ENCODE measurements at places on chromosomes 6 and 20.

GRCh38 chr6:12882761-12883290 is 166.3 kb downstream of the PHACTR1 start:
- DNase-seq, result no peak

DNA sequence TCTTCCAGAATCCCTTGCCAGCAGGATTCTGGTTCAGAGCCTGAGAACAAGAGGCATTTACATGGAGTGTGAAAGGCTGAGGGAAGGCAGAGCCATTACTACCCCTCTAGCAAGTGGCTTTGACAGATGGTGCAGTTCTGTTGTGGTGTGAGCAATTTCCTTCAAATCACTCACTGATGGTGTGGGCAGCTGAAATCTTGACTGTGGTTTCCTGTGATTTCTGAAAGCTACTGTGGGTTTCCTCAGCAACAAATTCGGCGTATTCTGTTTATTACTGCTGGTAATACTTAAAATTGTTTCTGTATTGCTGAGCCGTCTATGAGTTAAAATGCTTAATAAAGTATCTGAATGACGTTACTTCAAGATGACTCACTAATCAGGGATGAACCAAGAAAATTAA is 181.5 kb upstream of the TCF21 start:
- DNase-seq, result no peak

GRCh38 chr6:2426561-2427340 is 181.3 kb upstream of the GMDS start:
- no peak for DNase-seq

DNA sequence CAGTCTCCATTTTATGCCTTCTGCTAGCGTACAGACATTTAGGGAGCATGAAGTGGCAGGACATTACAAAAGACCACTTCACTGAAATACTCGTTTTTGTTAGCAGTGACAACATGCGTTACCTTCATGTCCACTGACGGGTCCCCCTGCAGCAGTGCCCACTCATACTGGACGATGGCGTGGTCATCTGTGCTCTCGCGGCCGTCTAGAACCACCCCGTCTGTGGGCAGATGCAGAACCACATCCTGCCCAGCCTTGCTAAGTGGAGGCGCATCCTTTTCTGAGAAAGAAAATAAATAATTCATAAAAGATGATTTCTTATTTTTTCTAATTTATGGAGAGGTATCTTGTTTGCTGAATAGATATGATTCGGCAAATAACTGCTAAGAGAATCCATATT is 11.3 kb downstream of the LRP11 start:
- DNase-seq, result no peak

DNA sequence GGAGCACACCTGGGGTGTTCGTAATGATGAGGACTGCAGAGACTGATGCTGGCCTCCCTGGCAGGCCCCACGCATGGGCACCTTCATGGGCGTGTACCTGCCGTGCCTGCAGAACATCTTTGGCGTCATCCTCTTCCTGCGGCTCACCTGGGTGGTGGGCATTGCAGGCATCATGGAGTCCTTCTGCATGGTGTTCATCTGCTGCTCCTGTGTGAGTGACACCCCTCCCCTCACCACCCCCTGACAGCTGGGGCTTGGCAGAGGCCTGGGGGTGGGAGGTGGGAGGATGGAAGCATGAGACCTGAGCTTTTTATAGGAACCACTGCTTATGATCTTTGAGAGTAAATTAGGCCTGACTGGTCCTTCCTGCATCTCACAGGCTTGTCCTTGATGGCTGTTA is 6.7 kb downstream of the SLC12A5 start:
- no peak for DNase-seq

DNA sequence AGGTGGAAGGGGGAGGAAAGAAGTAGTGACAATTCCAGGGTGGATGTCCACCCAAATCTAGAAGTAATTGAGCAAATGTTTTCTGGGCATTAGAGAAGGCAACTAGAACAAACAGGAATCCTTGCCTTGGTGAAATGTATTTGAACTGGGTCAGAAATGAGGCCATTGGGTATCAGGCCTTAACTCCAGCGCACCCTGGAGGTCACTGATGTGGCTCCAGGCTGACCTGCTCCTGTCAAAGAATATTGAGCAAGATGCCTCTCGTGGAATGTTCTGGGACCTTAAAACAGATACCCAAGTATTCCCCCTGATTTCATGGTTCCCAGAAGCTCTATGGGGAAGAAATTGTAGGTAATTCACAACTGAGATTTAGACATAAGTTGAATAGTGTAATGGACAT is 6.9 kb downstream of the HLA-DPB1 start:
- DNase-seq, result no peak

GRCh38 chr6:125307150-125307838 is 5.5 kb upstream of the HDDC2 start:
- no peak for DNase-seq

- DNase-seq, result no peak
Observed at GRCh38 chr20:43942667-43943285, 28.1 kb downstream of the TOX2 start.

- DNase-seq, result no peak
Observed at GRCh38 chr20:9140162-9140760, 71.4 kb downstream of the PLCB4 start.

GRCh38 chr6:37021356-37022129 is 16.1 kb downstream of the FGD2 start:
- no peak for DNase-seq

DNA sequence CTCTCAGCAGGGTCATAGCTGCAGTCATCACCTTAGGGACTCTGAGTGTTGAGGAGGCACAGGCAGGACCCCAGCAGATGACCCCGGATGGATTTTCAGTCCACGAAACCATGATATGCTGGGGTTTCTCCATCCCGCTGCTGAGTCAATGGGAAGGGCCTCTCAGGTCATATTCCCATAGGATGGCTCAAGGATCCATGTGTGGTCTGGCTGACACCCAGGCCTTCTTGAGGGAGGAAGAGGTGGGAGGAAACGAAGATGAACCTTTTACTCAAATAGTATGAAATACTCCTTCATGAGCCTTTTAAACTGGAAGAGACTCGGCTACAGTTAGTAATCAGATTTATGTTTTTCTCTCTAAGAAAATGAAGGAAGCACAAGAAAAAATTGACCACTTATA is 10.3 kb upstream of the RALY start:
- DNase-seq, result no peak

DNA sequence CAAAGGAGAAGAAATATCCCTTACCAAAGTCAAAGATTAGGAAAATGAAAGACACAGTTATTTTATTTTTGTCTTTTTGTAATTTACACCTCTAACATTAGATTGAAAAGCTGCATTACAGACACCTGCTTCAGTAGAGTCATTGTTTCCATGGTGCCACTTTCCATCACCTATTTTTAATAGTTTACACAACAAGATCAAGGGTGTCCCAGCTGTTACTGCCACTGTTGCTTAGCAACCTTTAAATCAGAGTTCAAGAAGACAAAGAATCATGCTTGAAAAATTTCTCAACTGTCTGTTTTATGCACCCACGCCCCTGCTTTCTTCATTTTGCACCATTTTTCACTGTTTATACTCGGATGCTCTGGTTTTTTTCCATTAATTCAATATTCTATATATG is 668.2 kb upstream of the GJE1 start:
- no peak for DNase-seq

- no peak for DNase-seq
Observed at GRCh38 chr6:88636871-88637270, 326.5 kb downstream of the RNGTT start.

DNA sequence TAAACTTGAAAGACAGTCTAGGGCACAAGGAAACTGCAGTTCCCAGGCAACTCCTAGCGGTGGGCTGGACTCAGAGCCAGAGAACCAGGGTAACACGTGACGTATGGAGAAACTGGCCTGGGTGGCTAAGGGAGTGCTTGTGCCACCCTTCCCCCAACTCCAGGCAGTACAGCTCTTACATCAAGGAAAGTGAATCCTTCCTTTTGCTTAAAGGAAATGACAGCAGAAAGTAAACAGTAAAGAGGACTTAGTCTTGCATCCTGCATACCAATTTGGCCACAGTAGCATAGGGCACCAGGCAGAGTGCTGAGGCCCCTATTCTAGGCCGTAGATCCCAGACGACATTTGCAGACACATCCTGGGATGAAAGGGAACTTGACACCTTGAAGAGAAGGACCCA is 322.8 kb downstream of the CD109 start:
- no peak for DNase-seq

GRCh38 chr20:3818155-3819151 is 1.9 kb upstream of the AP5S1 start:
- no peak for DNase-seq

- DNase-seq, result no peak
Observed at GRCh38 chr6:87103977-87104601, 9.2 kb upstream of the CGA start.

DNA sequence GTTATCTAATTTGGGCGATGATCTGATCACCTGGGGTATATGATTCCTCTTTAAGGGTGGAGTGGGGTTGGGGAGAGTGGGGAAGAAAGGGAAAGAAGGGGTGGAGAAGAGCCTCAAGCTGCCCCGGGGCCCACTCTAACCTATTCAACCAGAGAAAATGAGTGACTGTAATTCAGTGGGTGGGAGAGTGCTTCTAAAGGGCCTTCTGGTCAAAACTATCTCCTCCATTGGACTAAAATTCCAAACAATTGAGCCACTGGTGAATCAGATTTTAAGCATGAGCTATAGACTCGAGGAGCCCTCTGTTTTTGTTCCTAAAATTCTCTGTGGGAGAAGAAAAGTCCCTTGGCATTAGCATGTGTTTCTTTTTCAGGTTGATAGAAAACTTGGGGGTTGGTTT is 296.8 kb downstream of the CLIC5 start:
- no peak for DNase-seq

DNA sequence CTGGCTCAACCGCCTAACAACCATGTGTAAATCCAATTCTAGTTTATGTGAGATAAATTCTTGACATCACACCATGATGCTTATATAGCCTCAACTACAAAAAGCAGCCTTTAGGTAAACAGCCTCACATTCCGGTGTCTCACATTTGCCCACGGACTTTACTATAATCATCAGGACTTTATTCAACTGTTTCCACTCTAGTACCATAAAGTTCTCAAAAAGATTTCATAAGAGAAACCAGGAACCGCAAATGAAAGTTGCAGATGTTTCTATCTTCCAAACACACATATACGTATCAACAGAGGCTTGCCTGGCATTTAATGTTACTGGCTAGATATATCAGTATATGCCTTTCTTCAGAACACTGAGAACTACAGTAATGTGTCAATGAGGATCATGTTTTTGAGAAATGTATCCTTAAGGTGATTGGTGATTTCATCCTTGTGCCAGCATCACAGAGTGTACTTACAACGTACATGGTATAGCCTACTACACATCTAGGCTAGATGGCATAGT is 80.0 kb downstream of the EPB41L2 start:
- DNase-seq, result no peak

DNA sequence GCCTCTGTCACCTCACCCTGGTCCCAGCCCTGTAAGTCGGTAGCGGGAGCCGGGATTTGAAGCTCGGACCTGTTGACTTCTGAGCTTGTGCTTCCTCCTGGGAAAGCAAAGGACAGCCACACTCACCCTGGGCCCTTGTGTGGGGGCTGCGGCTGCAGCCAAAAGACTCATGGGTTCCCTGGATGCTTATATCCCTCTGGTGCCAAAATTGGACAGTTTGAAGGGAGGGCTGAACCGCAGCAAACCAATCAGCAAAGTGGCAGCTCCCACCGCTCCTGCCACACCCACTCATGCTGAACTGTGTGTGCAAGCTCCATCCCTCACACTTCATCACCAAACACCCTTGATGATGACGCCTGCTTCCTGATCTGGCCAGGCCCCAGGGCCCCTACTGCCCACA is 3.9 kb upstream of the CCN5 start:
- no peak for DNase-seq

DNA sequence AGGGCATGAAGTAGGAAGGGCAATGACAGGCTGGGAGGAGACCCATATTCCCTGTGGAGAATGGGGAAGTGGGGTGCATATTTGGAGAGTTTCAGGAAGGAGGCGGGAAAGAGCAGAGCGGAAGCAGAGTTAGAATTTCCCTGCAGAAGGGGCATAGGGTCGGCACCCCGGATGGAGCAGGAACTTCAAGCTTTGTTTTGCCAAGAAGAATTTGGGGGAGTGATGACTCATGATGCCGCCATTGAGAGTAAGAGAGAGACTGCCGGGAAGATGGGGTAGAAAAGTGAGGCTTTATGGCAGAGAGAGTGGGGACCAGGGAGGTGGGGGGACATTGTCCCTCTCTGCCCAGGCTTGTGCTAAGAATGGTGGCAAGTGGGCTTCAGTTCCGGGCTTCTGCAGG is 50.3 kb upstream of the EPB41L1 start:
- DNase-seq, result no peak

- no peak for DNase-seq
Observed at GRCh38 chr6:154414021-154414813, 57.6 kb upstream of the IPCEF1 start.

- no peak for DNase-seq
Observed at GRCh38 chr6:105981002-105981887, 104.9 kb upstream of the PRDM1 start.

DNA sequence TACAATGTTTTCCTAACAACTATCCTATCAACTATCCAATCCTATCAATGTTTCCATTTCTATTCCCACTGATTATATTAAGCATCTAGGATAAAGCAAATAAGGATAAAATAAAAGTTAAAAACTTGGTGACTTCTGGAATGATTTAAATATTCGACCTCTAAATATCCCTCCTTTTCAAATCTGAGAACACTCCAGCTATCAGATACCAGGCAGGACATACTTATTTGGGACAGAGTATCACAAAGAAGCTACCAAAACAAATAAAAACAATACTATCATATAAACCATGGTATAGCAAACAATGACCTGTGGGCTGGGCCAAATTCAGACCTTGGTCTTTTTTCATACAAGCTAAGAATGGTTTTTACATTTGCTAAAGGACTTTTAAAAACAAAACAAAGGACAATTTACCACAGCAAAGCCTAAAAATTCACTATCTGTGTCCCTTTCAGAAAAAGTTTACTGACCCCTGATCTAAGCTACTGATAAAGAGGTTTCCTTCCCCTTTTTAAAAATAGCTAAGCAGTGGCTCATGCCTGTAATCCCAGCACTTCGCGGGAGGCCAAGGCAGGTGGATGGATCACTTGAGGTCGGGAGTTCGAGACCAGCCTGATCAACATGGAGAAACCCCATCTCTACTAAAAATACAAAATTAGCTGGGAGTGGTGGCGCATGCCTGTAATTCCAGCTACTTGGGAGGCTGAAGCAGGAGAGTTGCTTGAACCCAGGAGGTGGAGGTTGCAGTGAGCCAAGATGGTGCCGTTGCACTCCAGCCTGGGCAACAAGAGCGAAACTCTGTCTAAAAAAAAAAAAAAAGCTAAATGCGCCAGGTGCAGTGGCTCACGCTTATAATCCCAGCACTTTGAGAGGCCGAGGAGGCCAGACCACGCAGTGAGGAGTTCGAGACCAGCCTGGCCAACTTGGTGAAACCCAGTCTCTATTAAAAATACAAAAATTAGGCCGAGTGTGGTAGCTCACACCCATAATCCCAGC is 6.0 kb downstream of the NUP153 start:
- no peak for DNase-seq

GRCh38 chr6:81401970-81402690 is 350.4 kb downstream of the TENT5A start:
- no peak for DNase-seq

GRCh38 chr20:36481380-36482043 is 59.8 kb upstream of the MYL9 start:
- DNase-seq, result no peak

Data from GOT3 (cell line).